Stimulated activated CD8-positive, alpha-beta memory T cell treated with anti-CD3 and anti-CD28 coated beads, Interleukin-4, amount 100 ng/mL, for 4 hours (primary cell): ENCODE measurements at places on chromosomes 4 and X.

- no peak for DNase-seq
These were observed 259.8 kb downstream of the ARHGAP10 start for GRCh38 chr4:147991543-147992283.

DNA sequence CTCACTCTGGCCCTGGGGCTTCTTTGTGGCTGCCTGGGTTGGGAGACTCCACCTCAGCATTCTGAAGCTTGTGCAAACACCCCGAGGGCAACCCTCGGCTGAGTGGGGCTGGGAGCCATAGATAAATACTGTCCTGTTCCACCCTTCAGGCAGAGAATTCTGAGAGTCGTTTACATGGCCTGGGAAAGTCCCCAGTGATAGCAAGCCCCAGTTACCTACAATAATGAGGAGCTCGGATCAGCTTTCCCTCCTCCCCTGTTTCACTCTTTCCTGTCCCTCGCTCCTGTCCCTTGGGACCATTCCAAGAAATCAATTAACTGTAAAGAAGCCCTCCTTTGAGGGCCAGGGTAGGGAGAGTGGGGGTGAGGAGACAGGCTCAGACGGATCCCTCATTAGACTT, 31.6 kb upstream of the DDX3X start:
- DNase-seq, result no peak

DNA sequence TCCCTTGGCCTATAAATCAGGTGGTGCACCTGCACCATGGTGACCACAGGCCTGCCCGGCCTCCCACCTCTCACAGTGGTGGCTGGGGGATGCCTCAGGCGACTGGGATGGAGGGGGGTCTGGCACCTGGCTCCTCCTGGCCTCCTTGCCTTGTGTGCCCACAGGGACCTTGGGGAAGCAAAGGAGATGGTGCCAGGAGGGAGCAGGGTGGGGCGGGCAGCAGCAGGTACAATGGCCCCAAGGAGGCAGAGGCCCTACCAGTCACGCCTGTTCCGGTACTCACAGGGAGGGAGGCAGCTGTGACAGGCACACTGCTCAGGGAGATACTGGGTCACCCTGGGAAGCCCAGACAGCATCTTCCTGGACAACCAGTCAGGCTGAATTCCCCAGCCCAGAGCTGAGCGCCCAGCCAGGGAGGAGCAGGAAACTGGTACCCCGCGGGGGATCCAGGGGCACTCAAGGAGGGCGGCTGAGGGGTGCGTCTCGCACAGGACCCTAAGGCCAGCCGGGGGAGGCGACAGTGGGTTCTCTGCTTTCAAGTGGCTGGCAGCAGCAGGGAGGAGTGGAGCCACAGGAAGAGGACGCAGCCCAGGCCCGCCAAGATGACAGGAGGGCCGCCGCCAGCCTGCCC, 1.2 kb upstream of the TREX2 start:
- no peak for DNase-seq

- DNase-seq, result no peak
These were observed 1266.8 kb upstream of the PCDH7 start for GRCh38 chr4:29453303-29453820.

DNA sequence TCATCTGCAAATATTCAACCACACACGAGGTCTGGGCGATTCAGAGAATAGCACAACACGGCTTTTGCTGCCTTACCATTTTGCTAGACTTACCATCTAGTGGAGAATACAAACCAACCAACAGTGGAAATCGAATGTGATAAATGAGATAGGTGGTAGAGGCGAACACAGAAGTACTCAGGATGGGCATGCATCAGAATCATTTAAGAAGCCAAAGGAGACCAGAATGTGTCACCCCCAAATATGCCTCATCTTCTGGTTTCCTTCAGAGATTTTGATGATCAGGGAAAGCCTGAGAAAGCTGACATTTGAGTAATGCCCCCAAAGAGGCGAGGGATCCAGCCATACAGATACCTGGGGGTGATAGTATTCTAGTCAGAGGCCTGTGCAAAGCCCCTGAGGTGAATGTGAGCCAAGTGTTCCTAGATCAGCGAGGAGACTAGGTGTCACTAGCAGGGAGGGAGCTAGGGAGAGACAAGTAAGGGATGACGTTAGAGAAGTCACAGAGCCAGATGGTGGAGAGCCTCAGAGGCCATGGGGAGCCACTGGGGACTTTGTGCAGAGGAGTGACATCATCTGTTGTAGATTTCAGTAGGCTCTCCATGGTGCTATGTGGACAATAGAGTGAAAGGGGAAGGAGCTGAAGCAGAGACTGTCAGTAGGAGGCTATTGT, 1.7 kb downstream of the MTMR1 start:
- no peak for DNase-seq

GRCh38 chr4:138693526-138693925, 322.1 kb upstream of the NOCT start:
- no peak for DNase-seq

DNA sequence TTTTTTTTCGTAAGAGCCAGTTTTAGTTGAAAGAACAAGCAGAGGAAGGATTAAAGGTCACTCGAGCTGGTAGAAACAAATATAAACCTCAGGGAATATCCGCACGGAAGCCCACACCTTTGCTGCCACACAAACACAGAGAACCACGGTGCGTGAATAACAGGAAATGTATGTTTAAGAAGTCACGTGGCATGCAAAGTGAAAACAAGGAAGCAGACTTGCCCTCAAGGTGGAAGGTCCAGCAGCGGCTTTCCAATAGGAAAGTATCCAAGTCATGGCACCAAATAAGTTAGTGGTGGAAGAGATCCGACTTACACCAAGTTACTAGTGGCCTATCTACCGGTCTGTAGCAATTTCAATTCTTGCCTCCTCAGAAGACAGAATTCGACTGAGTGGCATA, 215.5 kb downstream of the HHIP start:
- no peak for DNase-seq

GRCh38 chr4:112927544-112927943, 121.9 kb upstream of the ANK2 start:
- no peak for DNase-seq

DNA sequence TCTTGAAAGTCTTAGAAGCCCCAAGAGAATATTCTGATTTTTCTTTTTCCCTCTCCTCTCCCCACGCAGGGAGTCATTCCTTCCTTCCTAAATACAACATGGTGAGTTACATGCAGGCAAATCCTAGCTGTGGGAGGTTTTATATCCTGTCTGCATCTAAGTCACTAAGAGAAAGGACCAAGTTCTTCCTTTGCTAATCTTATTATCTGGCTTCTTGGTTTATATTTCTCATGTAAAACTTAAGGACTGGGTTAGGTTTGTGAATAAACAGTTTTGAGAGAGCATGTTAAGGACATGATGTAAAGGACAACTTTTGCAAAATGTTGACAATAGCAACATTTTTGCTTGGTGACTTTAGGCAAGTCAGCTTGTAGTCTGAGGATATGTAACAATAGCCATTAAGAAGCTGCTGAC, 5.1 kb upstream of the CXCL9 start:
- DNase-seq, result no peak

- DNase-seq, result peak; percentile 78
These were observed 11.4 kb downstream of the KLF3 start for GRCh38 chr4:38675146-38676121.

DNA sequence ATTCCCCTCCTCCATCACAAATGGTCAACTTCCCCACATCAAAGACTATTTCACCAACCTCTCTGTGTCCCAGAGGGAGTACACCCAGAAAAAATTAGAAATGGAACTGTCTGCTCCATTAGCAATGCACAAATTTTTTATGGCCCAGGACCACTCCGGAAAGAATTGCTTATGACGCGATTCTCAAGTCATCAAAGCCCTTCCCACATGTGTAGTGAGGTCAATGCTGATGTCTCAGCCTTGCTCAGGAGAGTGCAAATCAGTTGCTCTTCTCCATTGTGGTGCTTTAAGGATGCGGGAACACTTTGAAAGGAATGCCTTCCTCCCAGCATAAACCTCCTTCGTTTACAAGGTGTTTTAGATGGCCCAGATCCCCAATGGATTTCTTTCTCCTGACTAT, 518.3 kb downstream of the PPARGC1A start:
- no peak for DNase-seq

GRCh38 chrX:23699636-23700194, 32.4 kb downstream of the PRDX4 start:
- DNase-seq, result peak; percentile 4

GRCh38 chrX:54891573-54891972, 29.1 kb upstream of the TRO start:
- DNase-seq, result no peak
